ENCODE measurements at places on chromosomes 4 and X.
A peak's percentile ranks its signal among the peaks of the same experiment; 100 is the strongest.

GRCh38 chr4:137961051-137961438, 281.1 kb downstream of the SLC7A11 start:
- DNase-seq, result peak; percentile 71

DNA sequence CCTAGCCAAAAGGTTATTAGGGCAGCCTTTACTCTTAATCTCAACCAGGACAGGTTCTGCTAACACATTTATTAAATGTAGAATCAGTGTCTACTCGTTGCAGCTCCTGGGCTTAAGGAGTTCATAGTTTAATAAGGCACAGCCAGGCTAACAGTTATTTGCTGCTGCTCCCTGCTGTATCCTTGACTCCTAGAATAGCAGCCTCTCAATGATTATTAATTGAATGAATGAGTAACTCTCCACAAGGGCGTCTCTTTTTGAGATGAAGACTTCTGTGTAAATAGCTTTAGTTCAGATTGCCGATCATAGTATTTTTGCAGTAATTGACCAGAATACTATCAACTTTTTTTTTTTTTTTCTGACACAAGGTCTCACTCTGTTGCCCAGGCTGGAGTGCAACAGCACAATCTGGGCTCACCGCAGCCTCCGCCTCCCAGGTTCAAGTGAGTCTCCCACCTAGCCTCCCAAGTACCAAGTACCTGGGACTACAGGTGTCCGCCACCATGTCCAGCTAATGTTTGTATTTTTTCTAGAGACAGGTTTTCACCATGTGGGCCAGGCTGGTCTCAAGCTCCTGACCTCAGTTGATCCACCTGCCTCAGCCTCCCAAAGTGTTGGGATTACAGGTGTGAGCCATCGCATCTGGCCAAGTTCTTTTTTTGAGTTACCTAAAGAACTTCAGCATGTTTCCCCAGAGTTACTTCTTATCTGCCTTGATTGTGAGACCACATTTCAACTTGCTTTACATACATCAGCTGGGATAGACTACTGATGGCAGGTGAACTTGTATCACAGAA, 2.9 kb downstream of the UGDH start:
- no peak for DNase-seq

GRCh38 chr4:81921751-81922159, 450.0 kb upstream of the RASGEF1B start:
- no peak for DNase-seq

DNA sequence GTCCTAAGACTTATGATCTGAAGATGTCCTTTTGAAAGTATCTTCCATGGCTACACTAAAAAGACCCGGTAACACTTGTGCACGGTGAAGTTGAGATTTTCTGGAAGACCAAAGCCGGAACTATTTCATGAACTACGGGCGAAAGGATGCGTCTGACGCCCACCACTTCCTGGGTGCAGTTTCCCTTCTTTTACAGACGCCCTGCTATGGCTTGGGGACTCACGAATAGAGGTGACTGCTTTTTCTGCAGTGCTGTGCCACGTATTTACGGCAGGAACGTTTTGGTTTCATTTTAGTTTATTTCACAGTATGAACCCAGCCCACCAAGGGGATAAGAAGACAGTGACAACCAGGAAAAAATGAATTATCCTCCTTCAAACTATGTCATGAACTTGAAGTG, 180.4 kb downstream of the AFAP1 start:
- DNase-seq, result no peak

GRCh38 chrX:15274946-15275345, 5.1 kb upstream of the ASB9 start:
- DNase-seq, result no peak

- DNase-seq, result no peak
Observed at GRCh38 chrX:16451334-16451733, 198.6 kb upstream of the S100G start.

- DNase-seq, result no peak
Observed at GRCh38 chrX:52852110-52852860, 15.6 kb downstream of the XAGE3 start.

- no peak for DNase-seq
Observed at GRCh38 chr4:53889326-53890055, 174.9 kb downstream of the CHIC2 start.

DNA sequence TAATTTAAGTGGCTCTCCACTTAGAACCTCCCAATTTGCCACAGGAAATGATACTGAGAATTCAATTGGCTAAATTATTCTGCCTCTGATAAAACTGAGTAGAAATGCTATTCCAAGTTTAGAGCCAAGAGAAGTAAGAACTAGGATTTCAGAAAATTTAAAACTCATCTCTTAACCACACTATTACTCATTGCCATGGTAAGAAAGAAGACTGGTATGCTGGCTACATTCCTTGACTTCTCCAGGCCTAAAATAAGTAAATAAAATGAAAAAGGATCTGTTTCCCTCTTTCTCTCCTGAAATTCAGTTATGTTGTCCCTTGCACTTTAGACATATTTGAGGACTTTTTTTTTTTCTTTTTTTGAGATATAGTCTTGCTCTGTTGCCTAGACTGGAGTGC, 23.3 kb downstream of the ZNF280C start:
- DNase-seq, result no peak

DNA sequence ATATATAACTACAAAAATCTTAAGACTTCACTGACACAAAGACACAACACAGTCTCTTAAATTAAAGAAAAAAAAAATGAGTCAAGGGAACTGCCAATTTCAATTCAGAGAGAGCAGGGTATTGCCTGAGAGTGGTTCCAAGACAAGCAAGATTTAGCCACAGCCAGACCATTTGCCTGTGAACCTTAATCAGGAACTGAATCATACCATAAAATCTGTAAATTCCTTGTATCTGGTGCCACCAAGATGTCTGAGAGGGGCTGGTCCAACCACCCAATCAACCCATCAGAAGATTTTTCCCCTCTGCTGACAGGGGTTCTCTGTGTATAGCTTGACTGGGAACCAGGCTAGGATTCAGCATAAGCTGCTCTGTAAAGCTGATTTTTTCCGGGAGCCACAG, 159.2 kb downstream of the CPEB2 start:
- no peak for DNase-seq

GRCh38 chr4:104756837-104757236, 262.1 kb upstream of the CXXC4 start:
- DNase-seq, result no peak

DNA sequence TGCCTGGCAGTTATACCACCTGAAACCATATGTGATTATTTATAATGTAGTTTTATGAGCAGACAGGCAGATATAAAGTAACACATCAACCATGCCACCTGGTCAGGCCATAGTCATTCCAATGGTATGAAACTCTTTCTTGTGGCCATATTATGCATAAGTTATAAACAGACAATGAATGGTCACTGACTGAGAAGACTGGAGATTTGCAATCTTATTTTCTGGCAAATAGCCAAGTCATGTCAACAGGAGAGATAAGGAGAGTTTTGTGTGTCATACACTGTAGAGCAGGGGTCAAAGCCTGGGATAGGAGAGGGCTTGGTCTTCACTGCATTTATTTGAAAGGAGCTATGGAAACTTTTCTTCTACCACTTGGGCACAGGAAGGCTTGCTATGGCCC, 29.5 kb downstream of the SORBS2 start:
- DNase-seq, result no peak

DNA sequence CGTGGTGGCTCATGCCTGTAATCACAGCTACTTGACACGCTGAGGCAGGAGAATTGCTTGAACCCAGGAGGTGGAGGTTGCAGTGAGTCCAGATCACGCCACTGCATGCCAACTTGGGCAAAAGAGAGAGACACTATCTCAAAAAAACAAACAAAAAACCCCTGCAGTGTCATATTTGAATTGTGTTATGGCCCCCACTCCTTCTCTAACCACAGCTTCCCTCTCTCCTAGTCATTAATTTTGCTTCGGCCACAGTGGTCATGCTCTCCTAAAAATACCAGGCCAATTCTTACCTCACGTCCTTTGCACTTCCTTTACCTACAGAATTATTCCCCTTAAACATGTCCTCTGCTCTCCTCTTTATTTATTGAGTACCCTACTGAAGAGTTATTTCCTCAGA, 206.1 kb downstream of the PPP3CA start:
- DNase-seq, result no peak

GRCh38 chrX:86137071-86137470, 11.2 kb upstream of the DACH2 start:
- no peak for DNase-seq

- peak; percentile 4 for DNase-seq
Observed at GRCh38 chrX:31836479-31836878, 764.6 kb upstream of the FTHL17 start.

DNA sequence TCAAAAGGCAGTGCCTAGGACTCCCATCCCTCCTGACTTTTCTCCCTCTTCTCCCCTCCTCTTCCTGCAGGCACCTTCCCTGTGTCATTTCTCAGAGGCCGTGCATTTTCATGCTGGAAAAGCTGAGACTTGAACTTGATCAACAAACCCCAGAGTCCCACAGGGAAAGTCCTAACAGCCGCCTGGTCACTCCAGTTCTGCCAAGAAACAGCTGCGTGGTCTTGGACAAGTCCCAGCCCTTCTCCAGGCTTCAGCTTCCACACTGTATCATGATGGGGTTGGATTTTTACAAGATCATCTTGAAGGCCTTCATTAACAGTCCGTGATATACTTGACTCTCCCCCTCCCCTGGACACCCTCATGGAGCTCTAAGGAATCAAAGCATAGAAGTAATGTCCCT, 366.0 kb downstream of the BCOR start:
- no peak for DNase-seq

DNA sequence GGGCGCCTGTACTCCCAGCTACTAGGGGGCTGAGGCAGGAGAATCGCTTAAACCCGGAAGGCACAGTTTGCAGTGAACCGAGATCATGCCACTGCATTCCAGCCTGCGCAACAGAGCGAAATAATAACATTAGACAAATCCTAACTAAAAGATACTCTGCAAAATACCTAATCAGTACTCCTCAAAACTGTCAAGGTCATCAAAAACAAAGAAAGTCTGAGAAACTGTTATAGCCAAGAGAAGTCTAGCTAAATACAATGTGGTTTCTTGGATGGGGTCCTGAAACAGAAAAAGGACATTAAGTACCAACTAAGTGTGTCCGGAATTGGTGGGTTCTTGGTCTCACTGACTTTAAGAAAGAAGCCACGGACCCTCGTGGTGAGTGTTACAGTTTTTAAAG, 14.6 kb upstream of the ACSL4 start:
- DNase-seq, result no peak

DNA sequence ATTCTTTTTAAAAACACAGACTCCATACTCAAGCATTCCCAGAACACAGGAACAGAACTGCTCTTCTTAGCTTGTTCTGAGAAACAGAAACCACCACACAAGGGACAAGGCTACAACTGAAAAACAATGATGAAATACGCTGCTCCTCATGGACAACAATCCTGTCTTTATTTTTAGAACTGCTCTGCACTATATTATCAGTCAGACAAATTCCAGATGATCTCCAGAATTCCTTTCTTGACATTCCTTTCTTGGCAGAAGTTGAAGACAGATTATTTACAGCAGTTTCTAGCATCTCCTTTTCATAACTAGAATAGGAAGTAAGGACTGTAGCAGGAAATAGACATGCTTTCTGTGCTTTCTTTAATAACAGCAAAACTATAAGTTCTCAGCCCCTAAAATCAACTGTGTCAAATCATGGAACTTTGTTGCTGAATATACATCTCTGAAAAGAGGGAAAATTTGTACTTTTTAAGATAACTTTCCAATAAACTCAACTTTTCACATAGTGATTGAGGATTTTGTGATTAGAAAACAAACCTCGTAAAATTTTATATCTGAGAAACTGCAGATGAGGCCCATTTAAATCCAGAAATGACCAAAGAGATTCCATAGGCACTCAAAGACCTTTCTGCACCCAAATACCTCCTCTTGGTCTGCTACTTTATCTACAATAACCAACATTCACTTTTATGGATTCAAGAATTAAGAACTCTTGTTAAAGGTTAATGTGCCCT, 35.9 kb downstream of the ANTXR2 start:
- no peak for DNase-seq

DNA sequence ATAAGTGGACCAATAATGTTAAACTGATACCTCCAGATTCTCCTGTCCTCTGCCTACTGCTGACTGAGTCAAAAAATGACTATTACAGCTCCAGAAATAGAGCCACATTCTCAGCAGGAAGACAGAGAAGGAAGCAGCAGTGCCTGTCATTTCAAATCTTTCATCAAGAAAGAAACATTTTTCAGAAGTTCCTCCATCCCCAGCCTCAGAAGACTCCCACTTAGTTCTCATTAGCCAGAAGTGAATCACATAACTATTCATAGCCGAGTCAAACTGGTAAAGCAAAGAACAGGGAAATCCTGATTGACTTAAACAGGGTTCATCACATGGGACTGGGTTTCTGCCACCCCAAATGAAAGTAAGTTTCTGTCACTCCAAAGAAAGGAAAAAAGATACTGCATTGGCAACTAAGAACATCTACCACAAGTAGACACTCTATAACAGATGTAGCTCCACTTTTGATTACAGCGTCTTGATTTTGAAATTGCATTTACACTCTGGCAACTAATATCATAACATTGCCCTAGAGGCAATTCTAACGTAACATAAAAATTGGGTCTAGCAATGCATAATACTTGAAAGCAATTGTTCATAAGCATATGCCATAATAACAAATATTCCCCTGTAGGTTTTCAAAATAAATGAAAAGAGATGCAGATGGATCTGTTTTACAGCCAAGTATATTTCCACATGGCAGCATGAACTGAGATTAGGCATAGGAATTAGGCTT, 599.8 kb downstream of the GALNTL6 start:
- DNase-seq, result no peak

- peak; percentile 79 for DNase-seq
Observed at GRCh38 chr4:73446336-73446938, 10.4 kb downstream of the AFP start.

DNA sequence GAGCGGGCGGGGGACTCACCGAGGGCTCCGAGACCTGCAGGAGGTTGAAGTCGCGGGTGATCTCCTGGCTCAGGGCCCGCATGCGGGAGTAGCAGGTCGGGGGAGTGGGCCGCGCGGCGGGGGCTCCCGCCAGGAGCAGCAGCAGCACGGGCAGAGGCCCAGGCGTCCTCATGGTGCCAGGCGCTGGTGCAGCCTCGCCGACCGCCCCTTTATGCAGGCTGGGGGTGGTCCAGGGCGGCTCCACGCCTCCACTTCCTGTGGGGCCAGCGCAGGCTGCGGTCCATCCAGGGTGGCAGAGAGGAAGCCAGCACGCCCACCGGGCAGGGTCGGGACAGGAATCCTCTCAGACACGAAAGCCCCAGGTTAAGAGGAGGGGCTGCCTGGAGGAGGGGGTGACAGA, at the start of gene CYTL1:
TSS of gene CYTL1 (minus strand) at position 185 of the 400 bp plus-strand sequence. CDS start at position 172, 13 bp downstream.
- DNase-seq, result no peak

GRCh38 chr4:98626350-98626749, 32.1 kb downstream of the TSPAN5 start:
- peak; percentile 68 for DNase-seq

DNA sequence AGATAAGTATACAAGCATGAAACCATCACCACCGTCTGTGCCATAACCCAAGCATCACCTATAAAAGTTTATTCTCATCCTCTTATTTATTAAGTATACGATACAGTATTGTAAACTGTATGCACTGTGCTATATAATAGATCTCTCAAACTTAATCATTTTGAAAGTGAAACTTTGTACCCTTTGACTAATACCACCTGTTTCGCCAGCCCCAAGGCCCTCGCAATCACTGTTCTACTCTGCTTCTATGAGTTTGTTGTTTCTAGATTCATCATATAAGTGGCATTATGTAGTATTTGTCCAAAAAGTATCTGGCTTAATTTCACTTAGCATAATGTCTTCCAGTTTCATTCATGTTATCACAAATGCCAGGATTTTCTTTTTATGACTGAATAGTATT, 72.1 kb upstream of the DOCK11 start:
- no peak for DNase-seq
